Astrocyte of the cerebellum (primary cell): ENCODE measurements at places on chromosomes 11 and 22.

- DNase-seq, result no peak
Observed at GRCh38 chr11:32899438-32899837, 6.8 kb downstream of the QSER1 start.

DNA sequence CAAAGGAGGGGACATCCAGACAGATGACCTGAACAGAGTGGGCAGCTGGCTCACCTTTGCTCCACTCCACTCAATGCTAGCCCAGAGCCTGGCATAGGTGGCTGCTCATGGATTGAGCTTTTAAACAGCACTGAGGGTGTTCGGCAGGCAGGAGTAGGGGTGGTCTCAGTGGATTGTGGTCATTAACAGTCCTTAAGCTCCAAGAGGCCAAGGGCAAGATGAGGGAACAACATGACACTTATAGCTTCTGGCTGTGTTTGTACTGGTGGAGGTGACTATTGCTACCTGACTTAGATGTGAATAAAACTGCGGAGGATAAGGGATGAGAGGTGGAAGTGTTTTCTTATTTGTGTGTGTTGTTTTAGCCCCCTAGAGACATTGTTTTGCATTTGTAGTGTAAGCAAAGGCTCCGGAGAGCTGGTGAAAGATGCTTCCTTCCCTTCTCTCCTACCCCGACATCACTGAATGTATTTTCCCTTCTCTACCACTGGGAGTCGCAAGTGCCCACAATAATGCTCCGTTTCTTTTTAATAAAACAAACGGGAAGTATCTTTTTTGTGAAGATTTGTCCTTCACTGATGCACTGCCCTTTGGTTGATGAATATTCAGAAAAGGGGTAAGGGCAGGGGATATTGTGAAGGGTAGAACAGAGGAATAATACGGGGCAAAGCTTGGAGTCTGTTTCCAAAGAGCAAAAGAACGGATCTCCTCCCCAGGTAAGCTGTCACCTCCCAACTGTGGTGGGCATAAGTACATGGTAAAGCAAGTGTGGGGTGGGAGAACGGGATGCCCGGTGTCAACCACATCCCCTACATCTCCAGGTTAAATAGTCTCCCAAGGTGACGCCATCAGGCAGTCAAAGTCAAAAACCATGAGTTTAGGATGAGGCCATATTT, 27.5 kb upstream of the MTNR1B start:
- DNase-seq, result peak; percentile 20

DNA sequence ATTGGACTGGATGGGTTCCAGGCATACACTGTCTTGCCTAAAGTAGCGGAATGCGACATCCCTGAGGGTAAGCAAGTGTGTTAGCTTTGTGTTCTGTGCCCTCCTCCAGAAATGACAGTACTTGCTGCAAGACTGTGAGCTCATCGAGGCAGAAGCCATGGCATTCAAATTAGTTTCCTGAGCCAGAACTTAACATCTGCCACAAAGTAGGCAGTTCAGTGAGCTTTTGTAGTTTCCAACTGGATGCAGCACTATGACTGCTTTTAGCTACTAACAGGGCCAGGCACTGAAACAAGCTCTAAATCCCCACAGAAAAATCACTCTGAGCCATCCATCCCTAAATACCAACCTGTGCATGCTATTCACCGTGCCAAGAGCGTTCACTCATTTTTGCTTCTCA, 1.2 kb upstream of the FAR1 start:
- no peak for DNase-seq

DNA sequence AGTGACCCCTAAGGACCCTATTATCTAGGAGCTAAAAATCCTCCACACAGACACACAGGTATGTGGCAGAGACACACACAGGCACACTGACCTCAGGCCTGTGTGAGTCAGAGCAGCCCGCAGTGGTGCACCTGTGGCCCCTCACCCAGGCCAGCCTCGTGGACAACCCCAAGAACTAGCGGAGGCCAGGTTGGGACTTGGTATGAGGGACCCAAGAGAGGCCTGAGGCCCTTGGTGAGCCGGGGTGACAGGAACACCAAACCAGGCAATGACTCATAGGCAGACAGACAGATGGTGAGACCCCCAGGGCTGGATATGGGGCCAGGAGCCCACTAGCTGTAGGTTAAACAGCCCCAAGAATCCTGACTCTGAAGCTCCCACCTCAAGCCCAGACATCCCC, 6.0 kb downstream of the CASTOR1 start:
- no peak for DNase-seq

DNA sequence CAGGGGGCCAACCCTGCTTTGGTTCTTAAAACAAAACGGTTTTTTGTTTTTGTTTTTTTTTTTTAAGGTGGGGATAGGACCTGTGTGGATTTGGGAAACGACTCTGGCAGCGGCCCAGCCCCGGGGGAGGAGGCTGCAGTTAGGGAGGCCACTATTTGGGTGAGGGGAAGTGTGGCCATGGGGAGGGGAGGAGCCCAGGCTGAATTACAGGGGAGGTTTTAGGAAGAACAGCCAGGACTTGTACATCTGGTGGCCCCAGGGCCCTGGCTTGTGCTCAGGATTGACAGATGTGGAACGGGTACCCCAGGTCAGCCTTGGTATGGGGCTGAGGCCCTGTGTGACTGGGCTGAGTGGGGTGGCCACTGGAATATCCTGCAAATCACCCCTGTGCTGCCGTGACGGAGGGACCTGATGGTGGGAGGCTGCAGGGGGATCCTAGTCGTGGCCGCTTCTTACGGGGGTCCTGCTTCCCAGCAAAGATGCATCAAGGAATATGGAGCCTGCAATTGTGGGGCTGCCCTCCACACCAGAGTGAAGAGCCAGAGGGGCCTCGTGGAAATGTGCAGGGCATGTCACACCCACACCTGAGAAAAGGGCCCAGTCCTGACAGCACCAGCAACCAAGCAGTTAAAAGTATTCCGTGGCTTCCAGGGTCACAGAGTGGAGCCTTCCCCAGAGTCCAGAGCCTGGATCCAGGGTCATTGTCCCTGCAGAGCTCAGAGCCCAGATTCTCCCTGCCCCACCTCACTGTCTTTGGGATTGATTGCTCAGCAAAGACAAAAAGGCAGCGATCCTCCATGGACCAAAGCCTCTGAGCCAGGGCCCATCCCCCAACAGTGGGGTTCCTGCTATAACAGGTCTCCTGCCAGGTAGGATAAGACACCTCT, 55.2 kb upstream of the WNT7B start:
- no peak for DNase-seq

DNA sequence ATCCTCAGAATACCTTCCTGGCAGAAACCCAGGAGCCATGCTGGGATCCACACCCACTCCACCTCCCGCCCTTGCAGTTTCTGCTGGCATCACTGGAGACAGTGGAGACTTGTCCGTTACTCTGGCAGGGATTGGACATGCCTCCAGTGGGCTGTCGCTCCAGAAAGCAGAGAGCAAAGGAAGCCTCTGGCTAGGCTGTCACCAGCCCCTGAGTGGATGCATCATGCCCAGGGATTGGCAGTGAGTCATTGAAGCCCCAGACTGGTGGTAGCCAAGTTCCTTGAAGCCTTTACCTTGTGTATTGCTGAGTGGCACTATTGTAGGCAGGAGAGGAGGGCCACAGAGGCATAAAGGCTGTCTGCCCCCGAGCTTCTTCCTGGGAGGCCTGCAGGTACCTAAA, 34.8 kb upstream of the E2F8 start:
- DNase-seq, result no peak

DNA sequence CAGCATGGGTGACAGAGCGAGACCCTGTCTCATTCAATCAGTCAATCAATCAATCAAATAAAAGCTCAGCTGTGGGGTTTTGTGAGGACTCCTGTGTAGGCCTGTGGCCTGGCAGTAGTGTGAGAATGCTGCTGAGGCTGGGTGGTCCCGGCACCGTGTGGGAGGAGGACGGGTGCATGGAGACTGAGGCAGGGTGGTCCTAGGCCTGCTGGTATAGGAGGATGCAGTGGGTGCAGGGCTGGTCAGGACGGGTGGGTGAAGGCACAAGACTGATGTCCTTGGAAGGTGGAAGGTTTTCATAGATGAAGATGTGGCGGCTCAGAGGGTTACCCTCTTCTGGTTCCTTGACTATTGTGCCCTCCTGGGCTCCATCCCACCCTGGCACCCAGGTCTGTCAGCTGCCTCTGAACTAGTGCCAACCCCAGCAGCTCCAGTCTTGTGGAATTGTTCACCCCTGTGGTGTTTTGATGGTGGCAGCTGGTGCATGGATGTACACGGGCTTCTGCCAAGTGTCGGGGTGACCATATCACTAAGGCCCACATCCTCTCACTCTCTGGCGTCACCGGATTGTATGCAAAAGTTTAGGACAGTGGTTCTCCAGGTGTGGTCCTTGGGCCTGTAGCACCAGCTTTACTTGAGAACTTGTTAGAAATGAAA, 23.7 kb downstream of the TANGO2 start:
- DNase-seq, result no peak

GRCh38 chr11:77617892-77618291, 19.7 kb downstream of the CLNS1A start:
- DNase-seq, result no peak

- DNase-seq, result peak; percentile 22
Observed at GRCh38 chr22:36540867-36541642, 12.1 kb upstream of the EIF3D start.

- no peak for DNase-seq
Observed at GRCh38 chr11:103842191-103842590, 194.2 kb upstream of the DDI1 start.

DNA sequence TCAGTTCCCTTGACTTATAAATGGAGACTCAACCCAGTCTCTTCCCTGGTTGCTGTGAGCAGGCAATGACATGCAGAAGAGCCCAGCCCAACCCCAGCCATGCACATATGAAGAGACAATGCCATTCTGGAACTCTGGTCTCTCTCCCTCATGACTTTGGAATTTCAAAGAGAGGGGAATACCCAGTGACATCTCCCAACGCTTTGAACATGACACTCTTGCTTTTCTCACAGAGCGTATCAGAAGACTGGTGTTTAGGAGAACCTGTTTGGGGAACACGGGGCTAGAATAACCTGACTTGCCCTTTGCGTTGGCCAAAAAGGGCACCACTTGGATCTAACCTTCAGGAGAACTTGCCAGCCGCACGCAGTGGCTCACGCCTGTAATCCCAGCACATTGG, 12.9 kb downstream of the RANGAP1 start:
- no peak for DNase-seq

- no peak for DNase-seq
Observed at GRCh38 chr22:22655452-22656290, 11.3 kb downstream of the GGTLC2 start.

DNA sequence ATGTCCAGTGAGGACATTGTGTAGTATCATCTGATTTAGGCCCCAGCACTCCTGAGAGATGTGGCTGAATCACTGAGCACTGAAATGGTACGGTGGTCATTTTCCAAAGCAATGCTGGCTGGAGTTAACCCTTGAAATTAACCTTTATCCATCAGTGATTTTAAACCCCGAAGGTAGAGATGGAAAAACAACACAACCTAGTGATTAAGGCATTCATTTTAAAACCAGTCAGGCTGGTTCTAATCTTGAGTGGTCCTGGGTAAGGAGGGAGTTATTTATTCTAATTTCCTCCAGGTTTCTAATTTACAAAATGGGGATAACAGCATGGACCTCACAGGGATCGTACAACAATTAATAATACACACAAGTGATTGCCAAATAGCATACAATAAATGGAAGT, 6.6 kb upstream of the CSNK2A3 start:
- no peak for DNase-seq

- DNase-seq, result no peak
Observed at GRCh38 chr11:44467413-44467812, 98.0 kb upstream of the CD82 start.

DNA sequence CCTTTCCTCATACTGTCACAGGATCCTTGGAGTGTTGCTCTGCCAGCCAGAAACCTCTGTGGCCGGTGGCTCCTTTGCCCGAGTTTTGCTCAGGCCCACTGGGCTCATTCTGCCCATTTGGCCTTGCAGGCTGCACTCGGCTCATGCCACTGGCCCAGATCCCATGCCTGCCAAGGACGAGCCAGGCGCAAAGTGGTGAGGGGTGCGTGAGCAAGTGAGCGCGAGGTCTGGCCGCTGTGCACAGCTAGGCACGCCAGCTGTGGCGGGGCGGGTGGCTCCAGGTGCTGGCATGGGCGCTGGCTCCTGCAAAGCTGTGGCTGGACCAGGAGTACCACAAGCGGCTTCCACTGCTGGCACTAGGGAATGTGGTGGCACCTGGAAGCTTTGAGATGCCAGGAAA, 2.8 kb upstream of the RNF141 start:
- DNase-seq, result no peak

- DNase-seq, result no peak
Observed at GRCh38 chr22:39942439-39943230, 17.6 kb upstream of the TMA7B start.

DNA sequence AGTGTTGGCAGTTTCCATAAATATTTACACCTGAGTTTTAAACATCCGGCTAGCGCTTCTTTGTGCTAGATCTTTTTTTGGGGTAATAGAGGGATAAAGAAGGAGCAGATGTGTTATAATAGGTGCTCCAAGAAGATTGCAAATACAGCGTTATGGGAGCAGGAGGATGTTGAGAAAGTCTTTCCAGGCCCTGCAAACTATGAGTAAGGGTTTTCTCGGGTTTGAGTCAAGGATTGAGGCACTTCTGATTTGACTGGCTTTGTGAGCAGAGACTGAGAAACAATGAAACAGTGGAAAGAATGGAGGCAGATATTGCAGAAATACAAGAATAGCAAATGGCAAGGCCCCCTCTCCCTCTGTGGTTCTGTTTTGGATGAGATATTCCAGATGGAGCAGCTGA, 155.0 kb upstream of the TIMP3 start:
- no peak for DNase-seq

- no peak for DNase-seq
Observed at GRCh38 chr11:955154-956063, 29.7 kb downstream of the AP2A2 start.

DNA sequence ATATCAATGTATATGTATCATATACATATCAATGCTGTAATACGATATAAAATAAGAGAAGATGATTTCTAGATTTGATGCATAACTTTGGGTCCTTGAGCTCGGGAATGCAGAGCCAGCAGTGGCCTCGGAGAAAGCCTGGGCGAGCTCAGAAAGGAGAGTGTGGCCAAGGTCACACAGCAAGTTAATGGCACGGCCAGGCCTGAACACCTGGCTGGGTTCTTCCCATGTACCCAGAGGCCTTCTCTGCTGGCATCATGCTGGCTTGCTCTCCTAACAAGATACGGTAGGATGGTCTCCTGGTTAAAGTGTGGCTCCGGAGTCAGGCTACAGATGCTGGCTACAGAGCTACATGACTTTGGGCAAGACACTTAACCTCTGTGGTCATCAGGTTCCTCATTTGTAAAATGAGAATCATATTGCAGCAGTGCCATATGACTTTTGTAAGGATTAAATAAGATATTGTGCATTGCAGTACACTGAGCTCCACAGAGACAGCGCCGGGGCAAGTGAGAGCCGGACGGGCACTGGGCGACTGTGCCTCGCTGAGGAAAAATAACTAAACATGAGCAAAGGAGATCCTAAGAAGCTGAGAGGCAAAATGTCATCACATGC, 29.9 kb downstream of the TPST2 start:
- DNase-seq, result no peak

DNA sequence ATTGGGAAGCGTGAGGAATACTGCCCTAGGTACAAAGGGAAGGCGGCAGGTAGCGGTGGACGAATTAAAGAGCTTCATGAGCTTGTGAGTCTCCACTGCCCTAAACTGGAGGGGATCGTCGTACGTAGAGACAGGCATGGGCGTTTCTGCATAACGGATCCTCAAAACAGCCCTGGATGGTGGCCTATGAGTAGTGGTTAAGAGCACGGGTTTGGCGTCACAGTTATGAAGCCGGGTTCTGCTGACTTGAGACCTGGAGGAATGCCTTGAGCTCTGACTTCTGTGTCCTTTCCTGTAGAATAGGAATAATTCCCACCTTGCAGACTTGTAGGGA, 335 bp downstream of the TMEM138 start:
- DNase-seq, result no peak
